Stimulated activated CD4-positive, alpha-beta T cell treated with anti-CD3 and anti-CD28 coated beads, Interleukin-2, amount 100 ng/mL, for 24 hours (primary cell): ENCODE measurements at places on chromosomes 5 and 9.

DNA sequence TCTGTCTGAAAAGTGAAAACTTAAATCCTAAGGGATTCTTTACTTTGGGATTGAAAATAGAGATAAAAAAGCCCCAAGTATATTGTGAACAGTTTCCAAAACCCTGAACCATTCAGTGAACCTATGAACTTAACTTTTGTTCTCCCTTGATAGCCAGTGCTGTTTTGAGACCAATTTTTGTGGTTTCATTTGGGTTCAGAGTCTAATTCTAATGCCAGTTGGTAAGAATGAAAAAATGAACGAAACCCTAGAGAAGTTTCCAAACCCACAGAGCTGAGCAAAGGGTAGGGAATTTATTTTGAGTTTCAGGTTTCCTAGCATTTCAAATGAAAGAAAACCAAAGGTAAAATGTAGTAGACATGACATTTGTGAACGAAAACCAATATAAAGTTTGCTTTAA is 1366.8 kb downstream of the EFNA5 start:
- no peak for DNase-seq

GRCh38 chr9:132731230-132731629 is 61.0 kb downstream of the GTF3C4 start:
- DNase-seq: no peak

DNA sequence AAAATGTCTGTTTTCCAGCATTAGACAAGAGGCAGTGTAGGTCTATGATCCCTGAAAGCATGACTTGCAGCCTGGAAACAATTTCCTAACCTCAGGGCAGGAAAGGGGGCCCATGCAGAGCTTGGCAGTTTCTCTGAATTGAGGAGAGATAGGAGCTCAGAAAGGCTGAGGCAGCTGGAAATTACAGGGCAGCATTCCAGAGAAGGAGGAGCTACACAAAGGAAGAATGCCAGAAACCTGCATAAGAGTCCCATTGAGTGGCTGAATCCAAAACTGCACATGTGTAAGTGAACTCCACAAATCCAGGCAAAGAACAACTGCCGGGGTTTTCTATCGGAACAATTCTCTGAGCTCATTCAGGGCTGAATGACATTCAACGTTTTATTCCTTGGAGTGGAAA is 346.8 kb downstream of the PIK3R1 start:
- DNase-seq: no peak

GRCh38 chr9:91359734-91360470 is 1.8 kb downstream of the AUH start:
- DNase-seq: no peak

DNA sequence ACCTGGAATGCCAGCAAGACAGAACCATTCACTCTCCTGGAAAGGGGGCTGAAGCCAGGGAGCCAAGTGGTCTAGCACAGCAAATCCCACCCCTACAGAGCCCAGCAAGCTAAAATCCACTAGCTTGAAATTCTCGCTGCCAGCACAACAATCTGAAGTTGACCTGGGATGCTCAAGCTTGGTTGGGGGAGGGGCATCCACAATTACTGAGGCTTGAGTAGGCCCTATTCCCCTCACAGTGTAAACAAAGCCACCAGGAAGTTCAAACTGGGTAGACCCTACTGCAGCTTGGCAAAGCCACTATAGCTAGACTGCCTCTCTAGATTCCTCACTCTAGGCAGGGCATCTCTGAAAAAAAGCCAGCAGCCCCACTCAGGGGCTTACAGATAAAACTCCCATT is 17.3 kb downstream of the RIGI start:
- no peak for DNase-seq

- DNase-seq: no peak
Observed at GRCh38 chr5:106637275-106637674, 1033.5 kb downstream of the EFNA5 start.

DNA sequence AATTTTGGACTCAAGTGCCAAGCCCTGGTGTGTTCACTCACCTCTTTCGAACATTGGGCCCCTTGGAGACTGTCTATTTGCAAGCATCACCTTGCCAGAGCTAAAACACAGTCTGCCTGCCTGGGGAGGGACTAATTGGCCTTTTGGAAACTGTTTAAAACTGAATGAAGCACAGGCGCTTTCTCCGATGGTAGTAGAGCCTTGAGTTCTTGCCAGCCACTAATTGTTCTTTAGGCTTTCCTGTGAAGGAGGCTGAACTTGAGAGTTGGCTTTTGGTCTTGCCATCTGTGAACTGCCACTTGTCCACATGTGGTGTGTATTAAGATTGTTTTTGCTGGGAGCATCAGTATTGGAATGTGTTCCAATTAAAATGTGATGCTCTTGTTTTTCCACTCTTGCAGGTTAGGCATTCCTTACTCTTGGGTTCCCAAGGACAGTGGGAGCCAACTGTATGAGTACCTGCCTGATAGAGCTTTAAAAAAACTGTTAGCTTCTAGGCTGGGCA is 26.0 kb downstream of the GARNL3 start:
- DNase-seq: no peak

- peak; percentile 42 for DNase-seq
Observed at GRCh38 chr9:105405514-105406131, 42.2 kb upstream of the FSD1L start.

DNA sequence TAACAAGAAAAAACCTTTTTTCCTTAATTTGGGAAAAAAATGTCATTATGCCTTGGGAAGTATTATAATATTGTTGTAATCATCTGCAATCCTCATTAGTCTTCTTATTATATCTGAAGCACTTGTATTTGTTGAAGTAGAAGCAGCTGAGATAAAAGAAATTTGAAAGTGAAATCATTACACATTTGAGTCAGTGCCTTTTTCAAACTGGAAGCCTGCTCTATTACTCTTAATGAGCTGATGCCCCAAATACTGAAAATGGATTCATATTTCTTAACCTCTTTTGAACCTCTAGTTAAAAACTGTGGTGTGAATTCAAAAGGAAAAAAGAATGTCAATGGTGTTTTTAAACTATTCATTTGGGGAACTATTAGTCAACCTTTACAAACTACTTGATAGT is 1027.7 kb downstream of the NR2F1-AS1 start:
- no peak for DNase-seq

- no peak for DNase-seq
Observed at GRCh38 chr9:95047452-95048224, 269.9 kb downstream of the FANCC start.

- no peak for DNase-seq
Observed at GRCh38 chr9:78288214-78288892, 8.6 kb upstream of the PSAT1 start.

DNA sequence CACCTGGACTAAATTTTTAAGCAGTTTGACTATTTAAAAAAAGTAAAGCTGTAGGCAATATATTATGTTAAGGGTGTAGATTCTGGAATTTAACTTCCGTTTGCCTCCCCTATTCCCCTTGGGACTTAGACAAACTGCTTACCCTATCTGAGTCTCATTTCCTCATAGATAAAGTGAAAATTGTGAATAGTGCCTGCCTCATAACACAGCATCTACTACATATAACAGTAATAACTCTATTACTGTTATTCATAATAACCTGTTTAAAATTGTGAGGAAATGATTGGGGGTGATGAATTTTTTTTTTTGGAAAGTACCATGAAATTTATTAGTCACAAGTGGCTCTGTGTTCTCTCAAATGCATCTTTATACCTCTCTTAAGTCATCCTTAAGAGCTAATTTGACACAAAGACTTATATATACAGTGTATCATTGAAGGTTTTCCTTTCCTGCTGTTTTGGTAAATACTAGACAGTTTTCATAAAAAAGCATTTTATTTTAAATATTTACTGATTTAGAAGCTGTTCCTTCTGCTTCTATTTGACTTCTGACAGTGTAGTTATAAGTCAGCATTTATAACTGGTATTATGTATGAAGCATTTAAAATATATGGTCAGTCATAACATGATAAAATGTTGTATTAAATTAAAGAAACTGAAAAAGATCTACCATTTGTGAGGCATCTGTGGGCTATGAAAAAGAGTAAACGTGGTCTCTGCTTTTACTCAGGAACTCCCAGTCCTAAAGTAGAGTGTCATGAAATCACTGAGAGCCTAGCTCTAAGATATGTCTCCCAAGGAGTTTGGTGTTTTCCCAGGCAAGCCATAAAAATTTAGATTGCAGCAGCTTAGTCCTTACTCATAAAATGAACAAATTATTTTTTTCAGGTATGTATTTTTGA is 46.4 kb downstream of the MCCC2 start:
- DNase-seq: no peak

GRCh38 chr9:133913571-133914369 is 78.4 kb downstream of the VAV2 start:
- DNase-seq: no peak

GRCh38 chr5:37565062-37565670 is 186.0 kb downstream of the WDR70 start:
- DNase-seq: no peak

DNA sequence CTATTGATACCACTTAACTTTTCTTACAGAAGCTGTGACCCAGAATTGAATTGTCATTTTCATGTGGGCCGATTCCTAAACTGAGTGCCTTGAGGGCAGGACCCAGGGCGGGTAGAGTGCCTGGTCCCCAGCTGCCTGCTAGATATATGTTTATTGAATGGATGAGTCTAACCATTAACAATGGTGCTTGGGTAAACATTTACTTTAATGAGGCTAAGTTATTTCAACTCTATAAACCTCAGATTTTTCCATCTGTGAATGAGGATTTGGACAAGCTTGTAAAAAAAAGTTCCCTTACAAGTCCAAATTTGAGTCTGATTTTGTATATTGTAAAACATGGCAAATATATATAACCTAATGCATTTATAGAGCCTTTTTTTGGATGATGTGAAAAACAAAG is 181.8 kb upstream of the ELL2 start:
- DNase-seq: no peak

GRCh38 chr5:158731014-158731413 is 368.7 kb downstream of the EBF1 start:
- DNase-seq: no peak

GRCh38 chr5:56152437-56152836 is 80.7 kb downstream of the ANKRD55 start:
- no peak for DNase-seq

DNA sequence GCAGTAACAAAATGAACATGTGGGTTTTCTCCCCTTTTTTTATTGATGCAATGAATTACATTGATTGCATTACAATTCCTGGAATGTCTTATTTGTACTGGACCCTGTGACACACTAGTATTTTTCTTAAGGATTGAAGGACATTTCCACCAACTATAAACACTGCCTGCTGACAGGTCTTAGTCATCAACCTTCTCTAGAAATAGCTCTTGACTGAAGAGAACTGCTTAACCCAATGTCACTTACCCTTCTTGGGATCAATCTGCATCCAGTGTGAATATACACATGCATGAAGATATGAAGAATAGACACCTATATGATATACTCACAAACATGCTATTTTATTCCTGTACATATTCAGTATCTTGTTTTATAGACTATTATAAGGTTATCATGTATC is 130.6 kb downstream of the FBXO38 start:
- no peak for DNase-seq

DNA sequence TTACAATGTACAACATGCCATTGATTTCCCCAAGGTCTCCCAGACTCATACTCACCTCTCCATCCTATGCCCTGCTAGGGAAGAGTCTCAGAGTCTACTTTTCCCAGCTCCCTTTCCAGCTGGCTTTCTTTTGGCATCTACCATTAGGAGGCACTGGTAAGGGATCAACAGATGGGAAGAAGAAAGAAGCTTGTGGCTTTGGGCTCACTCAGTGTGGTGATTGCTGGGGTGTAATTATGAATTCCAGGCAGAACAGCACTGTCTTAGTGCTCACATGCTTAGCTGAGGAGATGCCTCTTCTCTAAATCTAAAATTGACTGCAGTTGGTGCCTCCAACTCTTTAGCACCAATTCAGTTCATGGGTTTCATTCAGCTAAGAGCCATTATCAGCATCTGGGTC is 330.0 kb downstream of the PSAT1 start:
- DNase-seq: no peak

GRCh38 chr5:139757727-139758509 is 37.7 kb upstream of the PSD2 start:
- DNase-seq: no peak

- DNase-seq: peak; percentile 17
Observed at GRCh38 chr5:34005211-34005610, 2.6 kb downstream of the AMACR start.

DNA sequence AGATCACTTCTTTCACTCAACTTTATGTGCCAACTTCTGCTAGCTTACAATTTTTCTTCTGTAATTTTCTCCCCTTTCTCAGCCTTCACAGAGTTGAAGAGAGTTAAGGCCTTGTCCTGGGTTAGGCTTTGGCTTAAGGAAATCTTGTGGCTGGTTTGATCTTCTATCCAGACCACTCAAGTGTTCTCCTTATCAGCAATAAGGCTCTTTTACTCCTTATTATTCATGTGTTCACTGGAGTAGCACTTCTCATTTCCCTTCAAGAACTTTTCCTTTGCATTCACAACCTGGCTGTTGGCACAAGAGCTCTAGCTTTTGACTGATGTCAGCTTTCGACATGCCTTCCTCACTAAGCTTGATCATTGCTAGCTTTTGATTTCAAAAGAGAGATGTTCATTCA is 86.9 kb upstream of the ALDH1B1 start:
- no peak for DNase-seq

DNA sequence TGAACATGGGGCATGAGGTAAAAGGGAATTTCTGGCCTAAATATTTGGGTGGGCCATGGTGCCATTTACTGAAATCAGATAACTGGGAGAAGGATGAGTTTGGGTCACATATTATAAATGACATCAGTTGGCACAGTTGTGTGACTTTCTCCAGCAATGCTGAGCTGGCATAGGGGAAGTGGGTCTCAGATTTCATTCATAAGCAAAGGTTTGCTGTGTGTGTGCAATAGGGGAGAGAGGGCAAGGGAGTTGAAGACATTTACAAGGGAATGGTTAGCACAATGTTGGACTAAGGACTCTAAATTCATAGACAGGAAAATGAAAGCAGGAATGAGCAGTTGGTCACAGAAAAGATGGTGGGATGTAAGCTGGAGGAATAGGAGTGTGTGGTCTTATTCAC is 47.8 kb upstream of the KLF9 start:
- no peak for DNase-seq

GRCh38 chr9:120730654-120731514 is 16.6 kb upstream of the MEGF9 start:
- no peak for DNase-seq

- DNase-seq: no peak
Observed at GRCh38 chr9:78030296-78030552, 1.4 kb downstream of the GNAQ start.

DNA sequence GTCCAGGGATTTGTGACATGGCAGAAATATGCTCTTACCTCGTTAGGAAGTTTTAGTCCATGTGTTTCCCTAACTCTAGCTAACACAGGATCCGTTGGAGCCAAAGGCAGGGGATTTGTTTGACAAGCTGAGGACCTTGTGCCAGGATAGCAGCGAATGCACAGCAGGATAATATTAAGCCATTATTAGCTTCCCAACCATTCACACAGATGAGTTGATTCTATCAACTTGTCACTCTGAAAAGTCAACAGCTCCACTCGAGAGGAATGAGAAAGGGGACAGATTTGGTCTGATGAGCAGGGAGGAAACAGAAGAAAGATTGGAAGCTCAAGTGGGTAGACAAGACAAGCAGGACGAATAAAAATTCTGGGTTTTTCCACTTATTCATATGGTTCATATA is 106.2 kb downstream of the FSTL4 start:
- no peak for DNase-seq

GRCh38 chr5:176740702-176741496 is 69.5 kb upstream of the UNC5A start:
- peak; percentile 11 for DNase-seq
